Stimulated activated CD4-positive, alpha-beta T cell treated with anti-CD3 and anti-CD28 coated beads, Interleukin-2, amount 100 ng/mL, for 24 hours (primary cell): ENCODE measurements at places on chromosomes 1 and 21.

GRCh38 chr1:73998348-73998959 lies 199.5 kb downstream of the LRRIQ3 start:
- no peak for DNase-seq

DNA sequence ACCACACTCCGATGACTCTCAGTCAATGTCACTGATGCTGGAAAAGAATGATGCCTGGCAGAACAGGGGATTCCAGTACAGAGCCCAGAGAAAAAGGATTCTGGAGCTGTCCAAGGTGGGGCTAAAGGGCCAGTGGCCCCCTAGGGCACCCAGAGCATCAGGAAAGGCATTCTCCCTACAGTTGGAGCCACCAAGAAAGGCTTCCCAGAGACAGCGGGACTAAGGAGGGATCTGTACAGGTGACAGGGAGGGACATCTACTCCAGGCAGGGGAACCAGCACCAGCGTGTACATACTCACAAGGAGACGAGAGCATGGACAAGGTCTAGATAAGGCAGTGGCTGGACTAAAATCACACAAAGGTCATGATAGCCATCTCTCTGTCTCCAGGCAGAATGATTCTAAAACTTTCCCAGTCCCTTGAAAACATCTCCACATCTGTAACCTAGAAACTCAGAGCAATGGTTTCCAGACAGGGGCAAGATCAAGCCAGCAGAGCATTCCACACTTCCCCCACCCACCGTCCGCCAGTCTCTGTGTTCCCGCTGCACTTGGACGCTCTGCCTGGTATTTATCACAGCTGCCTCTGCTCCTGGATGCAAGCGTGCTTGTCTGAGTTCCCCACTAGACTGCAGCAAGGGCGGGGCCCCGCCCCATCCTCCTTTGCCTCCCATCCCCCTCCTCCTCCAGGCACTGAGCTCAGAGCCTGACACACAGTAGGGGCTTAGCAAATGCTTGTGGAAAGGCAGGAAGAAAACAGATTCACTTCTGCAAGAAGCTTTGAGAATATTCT lies 111.6 kb upstream of the ZC3H12A start:
- DNase-seq = no peak

DNA sequence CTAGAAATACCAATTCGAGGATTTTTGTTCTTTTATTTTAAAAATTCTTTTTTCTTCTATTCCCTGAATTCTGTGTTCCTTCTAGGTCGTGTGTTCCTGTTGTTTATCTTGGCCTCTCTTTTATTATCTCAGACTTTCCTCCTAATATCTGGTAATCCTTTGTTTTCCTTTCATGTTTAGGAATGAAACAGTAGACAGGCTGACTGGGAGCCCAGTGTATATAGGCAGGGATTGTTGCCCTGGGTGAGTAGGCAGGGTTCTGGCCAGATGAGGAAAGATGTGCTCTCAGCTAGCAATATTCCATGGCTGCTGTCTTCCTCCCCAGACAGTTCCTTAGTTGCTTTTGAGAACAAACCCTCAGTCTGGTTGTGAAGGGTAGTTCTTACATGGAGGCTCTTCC lies 161.8 kb upstream of the PDE4B start:
- no peak for DNase-seq

DNA sequence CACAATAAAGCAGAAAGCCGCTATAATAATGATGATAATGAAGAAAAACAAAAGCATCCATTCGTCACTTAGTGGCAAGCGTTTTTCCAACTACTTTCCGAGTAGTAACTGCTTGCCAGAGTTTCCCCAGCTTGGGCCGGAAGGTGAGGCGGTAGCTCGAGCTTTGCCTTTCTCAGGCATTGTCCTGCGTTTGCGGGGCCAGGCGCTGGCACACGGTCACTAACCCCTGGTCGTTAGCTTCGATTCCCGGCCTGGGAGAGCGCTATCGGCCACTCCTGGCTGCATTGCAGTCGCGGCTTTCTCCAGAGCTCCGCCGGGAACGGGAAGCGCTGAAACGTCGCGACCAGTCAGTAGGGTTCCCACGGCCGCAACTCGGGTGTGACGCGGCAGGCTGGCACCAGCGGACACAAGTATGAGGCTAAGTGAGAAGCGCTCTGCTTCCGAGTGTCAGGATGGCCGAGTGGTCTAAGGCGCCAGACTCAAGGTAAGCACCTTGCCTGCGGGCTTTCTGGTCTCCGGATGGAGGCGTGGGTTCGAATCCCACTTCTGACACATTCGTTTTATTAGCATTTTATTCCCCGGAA lies 14.6 kb upstream of the ZNF692 start:
- DNase-seq = peak; percentile 97

DNA sequence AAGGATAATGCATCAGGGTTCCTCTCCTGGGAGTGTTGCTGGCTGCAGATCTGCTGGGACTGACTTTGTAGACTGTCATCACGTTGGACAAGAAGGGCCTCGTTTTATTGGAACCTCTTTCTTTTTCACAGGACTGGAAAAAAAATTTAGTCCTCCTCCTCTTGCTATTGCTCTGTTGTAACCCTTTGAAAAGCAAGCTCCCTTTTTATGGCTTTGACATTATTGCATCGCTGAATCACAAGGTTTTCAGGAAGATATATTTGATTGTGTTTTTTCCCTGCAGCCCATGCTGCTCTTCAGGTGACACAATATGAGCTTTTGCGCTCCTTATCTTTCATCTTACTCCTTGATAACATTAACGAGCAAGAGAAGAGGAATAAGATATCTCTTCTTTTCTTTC lies 290.9 kb downstream of the CAMTA1 start:
- no peak for DNase-seq

GRCh38 chr1:236072001-236072400 lies 7.1 kb upstream of the NID1 start:
- no peak for DNase-seq

DNA sequence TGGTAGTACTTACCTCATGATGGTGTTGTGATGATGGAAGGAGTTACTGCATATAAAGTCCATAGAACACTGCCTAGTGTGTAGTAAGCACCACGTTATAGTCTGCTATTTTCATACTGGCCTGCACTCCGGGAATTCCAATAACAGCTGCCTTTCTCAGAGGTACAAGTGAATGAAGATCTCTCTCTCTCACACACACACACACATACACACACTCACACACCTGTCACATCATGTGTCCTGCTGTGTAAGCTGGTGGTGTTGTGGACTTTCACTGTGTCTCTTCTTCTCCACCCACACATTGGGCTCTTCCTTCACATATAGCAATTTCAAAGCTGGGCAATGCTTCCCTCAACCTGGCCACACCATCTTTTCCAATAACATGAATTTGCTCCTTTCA lies 33.4 kb upstream of the ST6GALNAC5 start:
- no peak for DNase-seq

DNA sequence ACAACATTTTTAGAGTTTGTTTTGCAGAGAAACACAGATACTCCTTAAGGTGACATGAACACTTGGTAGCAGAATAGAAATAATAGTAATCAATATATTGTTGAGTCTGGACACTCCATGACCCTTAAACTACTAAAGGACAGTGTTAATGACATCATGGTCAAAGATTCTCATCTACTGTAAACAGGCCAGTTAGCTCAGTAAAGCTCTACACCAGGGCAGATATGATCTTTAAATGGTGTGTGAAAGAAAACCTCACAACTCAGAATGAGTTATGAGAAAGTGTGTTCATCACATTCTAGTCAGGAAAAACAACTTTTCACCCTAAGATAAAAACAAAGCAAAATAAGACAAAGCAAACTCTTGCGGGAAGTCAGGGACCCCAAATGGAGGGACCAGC lies 58.1 kb upstream of the ADAMTS5 start:
- DNase-seq = no peak

GRCh38 chr1:53183095-53183990 lies 13.3 kb upstream of the CPT2 start:
- no peak for DNase-seq
